Activated T-helper 17 cell treated with anti-CD3 and anti-CD28 coated beads, Interleukin-2, amount 50 U/mL, for 72 hours (primary cell): ENCODE measurements at places on chromosomes 11 and 22. TPM values are rescaled to one million over a fixed set of nuclear protein-coding genes. Genes with fewer than 3 reads are reported as not detected.

- H3K4me1 ChIP-seq = no peaks in the 10 kb centered on the region
- no peak for ATAC-seq
- H3K27ac ChIP-seq = no peak overlapping the region
- no peaks in the 10 kb centered on the region for H3K36me3 ChIP-seq
- no peaks in the 10 kb centered on the region for H3K27me3 ChIP-seq
- H3K4me3 ChIP-seq = no peak overlapping the region
Observed at GRCh38 chr11:26162291-26162690, 169.6 kb upstream of the ANO3 start.

- no peak for ATAC-seq
- H3K4me1 ChIP-seq = no peaks in the 10 kb centered on the region
- no peak overlapping the region for H3K27ac ChIP-seq
- H3K36me3 ChIP-seq = no peaks in the 10 kb centered on the region
Observed at GRCh38 chr11:124172599-124172998, 10.5 kb upstream of the OR10D3 start.

DNA sequence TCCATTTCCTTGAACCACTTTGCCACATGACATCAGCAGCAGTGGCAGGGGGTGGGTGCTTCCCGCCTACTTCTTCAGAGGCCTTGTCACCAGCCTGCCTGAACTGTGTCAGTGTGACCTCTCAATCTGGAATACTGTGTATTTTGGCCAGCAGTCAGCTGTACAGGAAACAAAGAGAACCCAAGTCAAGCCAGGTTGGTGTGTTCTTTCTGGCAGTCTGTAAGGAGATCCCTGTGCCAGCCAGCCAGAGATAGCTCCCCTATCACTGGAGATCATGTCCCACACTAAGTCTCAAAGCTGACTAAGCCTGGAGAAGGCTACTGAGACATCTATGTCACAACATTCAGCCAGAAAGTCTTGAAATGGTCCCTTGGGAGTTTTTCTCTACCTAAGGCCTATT is 142.1 kb downstream of the TRPC6 start:
- H3K27ac ChIP-seq = no peak overlapping the region
- no peak overlapping the region for H3K4me3 ChIP-seq
- no peaks in the 10 kb centered on the region for H3K4me1 ChIP-seq
- ATAC-seq = no peak
- H3K27me3 ChIP-seq = no peaks in the 10 kb centered on the region

DNA sequence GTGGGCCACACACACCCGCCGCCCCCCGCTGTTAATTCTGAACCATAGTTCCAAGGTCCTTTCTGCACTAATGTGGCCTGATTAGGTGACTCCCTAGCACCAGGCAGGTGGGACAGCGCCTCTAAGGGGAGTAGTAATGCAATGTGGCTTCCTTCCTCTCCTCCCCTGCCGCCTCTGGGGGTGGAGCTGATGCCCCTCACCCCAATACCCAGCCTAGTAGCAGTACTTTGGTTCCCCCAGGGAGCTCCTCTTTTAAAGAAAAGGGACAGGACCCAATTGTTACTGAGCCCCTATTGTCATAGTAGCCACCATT is 14.4 kb downstream of the RTN4RL2 start:
- peaks cover 4% of the 10 kb centered on the region for H3K4me1 ChIP-seq
- no peak overlapping the region for H3K27ac ChIP-seq
- no peak for ATAC-seq
- H3K36me3 ChIP-seq = no peaks in the 10 kb centered on the region
- peaks cover 5% of the 10 kb centered on the region for H3K27me3 ChIP-seq
- H3K4me3 ChIP-seq = peak overlapping the region; percentile 64

GRCh38 chr11:58392746-58393145 is 13.9 kb downstream of the OR5B3 start:
- no peak for ATAC-seq
- no peaks in the 10 kb centered on the region for H3K36me3 ChIP-seq
- no peaks in the 10 kb centered on the region for H3K4me1 ChIP-seq
- peaks cover 6% of the 10 kb centered on the region for H3K27me3 ChIP-seq
- H3K4me3 ChIP-seq = no peak overlapping the region

- H3K36me3 ChIP-seq = peaks cover 8% of the 10 kb centered on the region
- H3K27ac ChIP-seq = no peak overlapping the region
- no peaks in the 10 kb centered on the region for H3K27me3 ChIP-seq
- no peak overlapping the region for H3K4me3 ChIP-seq
- H3K4me1 ChIP-seq = peaks cover 5% of the 10 kb centered on the region
- peak; percentile 57 for ATAC-seq
Observed at GRCh38 chr11:116742104-116742503, 30.7 kb downstream of the BUD13 start.

GRCh38 chr11:116257092-116257491 is 515.7 kb downstream of the BUD13 start:
- no peaks in the 10 kb centered on the region for H3K4me1 ChIP-seq
- no peak for ATAC-seq
- peaks cover 7% of the 10 kb centered on the region for H3K27me3 ChIP-seq
- H3K27ac ChIP-seq = no peak overlapping the region
- no peaks in the 10 kb centered on the region for H3K36me3 ChIP-seq

DNA sequence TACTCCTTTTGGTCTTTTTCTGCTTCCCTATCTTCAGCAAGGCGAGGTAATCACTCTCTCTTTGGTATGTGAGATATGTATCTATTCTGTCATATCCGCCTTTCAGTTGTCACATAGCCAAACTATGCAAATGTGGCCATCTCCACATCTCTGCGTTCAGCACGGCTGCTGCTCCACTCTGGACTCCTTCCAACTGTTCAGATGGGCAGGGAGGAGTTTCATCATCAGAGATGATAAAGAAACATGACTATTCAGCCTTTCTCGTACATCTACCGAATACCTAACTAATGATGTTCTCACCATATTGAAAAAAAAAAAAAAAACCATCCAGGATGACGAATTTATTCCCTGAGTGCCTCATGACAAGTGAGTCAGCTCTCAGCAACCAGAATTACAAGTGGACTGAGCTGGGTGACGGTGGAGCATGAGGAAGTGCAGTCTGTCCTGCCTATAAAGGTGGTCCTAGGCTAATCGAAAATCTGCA is 899.6 kb downstream of the OPCML start:
- H3K27ac ChIP-seq = no peak overlapping the region
- H3K27me3 ChIP-seq = no peaks in the 10 kb centered on the region
- H3K36me3 ChIP-seq = no peaks in the 10 kb centered on the region
- no peak overlapping the region for H3K4me3 ChIP-seq

- H3K4me1 ChIP-seq = peaks cover 37% of the 10 kb centered on the region
- no peaks in the 10 kb centered on the region for H3K27me3 ChIP-seq
- peak overlapping the region; percentile 84 for H3K4me3 ChIP-seq
- no peak for ATAC-seq
Observed at GRCh38 chr11:63841554-63841953, 2.6 kb downstream of the MARK2 start.

GRCh38 chr11:119352857-119353260 is 6.4 kb upstream of the MFRP start:
- peaks cover 10% of the 10 kb centered on the region for H3K4me1 ChIP-seq
- H3K4me3 ChIP-seq = no peak overlapping the region
- ATAC-seq = no peak
- H3K36me3 ChIP-seq = no peaks in the 10 kb centered on the region

- H3K27ac ChIP-seq = no peak overlapping the region
- ATAC-seq = no peak
Observed at GRCh38 chr22:47836957-47837356, 1074.5 kb downstream of the TBC1D22A start.

Gene NCAM1
- not detected for total RNA-seq

Gene PLAAT5
- not detected for total RNA-seq

Gene FRMD8
- 52.1 TPM for total RNA-seq

Gene KLHL35
- total RNA-seq = 0.50 TPM

Gene ACER3
- total RNA-seq = 13.0 TPM
